Activated naive CD8-positive, alpha-beta T cell treated with anti-CD3 and anti-CD28 coated beads for 36 hours (primary cell): ENCODE measurements at places on chromosomes 5 and 9. TPM values are rescaled to one million over a fixed set of nuclear protein-coding genes. Genes with fewer than 3 reads are reported as not detected.

RAI14 gene
- 9.0 TPM for total RNA-seq

PRRC1 gene
- total RNA-seq = 38.9 TPM

KCNV2 gene
- not detected for total RNA-seq

PCDHB10 gene
- not detected for total RNA-seq

CCL21 gene
- not detected for total RNA-seq

CWC27 gene
- total RNA-seq = 39.7 TPM

ELAVL2 gene
- total RNA-seq = not detected

TAF11L5 gene
- not detected for total RNA-seq

TMEM174 gene
- total RNA-seq = not detected

PCDHGA8 gene
- total RNA-seq = not detected

F12 gene
- 5.6 TPM for total RNA-seq

RNF183 gene
- not detected for total RNA-seq

SYK gene
- 0.48 TPM for total RNA-seq

MARCOL gene
- total RNA-seq = not detected

CTXN3 gene
- not detected for total RNA-seq

GRCh38 chr5:58722160-58722559, 139.3 kb downstream of the RAB3C start:
- no peak overlapping the region for H3K27ac ChIP-seq
- H3K4me1 ChIP-seq = no peaks in the 10 kb centered on the region
- no peaks in the 10 kb centered on the region for H3K36me3 ChIP-seq

GRCh38 chr5:141512911-141513626, 24.2 kb downstream of the PCDHGC5 start:
- H3K27me3 ChIP-seq = no peaks in the 10 kb centered on the region
- peaks cover 27% of the 10 kb centered on the region for H3K36me3 ChIP-seq
- peak; percentile 47 for DNase-seq
- peak overlapping the region; percentile 73 for H3K4me3 ChIP-seq
- H3K4me1 ChIP-seq = peaks cover 36% of the 10 kb centered on the region
- peak overlapping the region; percentile 67 for H3K27ac ChIP-seq

- DNase-seq = no peak
- no peaks in the 10 kb centered on the region for H3K4me1 ChIP-seq
- no peak overlapping the region for H3K4me3 ChIP-seq
- no peaks in the 10 kb centered on the region for H3K36me3 ChIP-seq
- H3K27me3 ChIP-seq = no peaks in the 10 kb centered on the region
These were observed 264.2 kb downstream of the TMEM38B start for GRCh38 chr9:105958587-105958986.

- DNase-seq = no peak
- no peak overlapping the region for H3K4me3 ChIP-seq
- H3K4me1 ChIP-seq = peaks cover 2% of the 10 kb centered on the region
- peaks cover 17% of the 10 kb centered on the region for H3K27me3 ChIP-seq
- no peaks in the 10 kb centered on the region for H3K36me3 ChIP-seq
These were observed 45.3 kb downstream of the MAP1B start for GRCh38 chr5:72152545-72152944.

DNA sequence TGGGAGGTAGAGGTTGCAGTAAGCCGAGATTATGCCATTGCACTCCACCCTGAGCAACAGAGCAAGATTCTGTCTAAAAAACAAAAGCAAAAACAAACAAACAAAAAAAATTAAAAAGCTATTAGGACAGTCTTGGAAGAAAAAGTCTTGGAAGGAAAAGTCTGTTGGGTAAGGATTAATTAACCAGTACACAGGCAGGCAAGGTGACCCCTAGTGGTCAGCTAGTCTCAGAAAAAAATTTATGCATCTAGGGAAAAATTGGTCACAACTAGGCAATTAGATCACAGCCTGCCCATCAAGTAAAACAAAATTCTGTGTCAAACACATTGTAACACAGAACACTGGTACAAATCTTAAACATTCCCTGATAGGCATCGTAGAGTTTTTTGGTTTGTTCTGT, 6.7 kb upstream of the ANKRD18B start:
- peaks cover 27% of the 10 kb centered on the region for H3K27me3 ChIP-seq
- no peak overlapping the region for H3K4me3 ChIP-seq
- H3K36me3 ChIP-seq = no peaks in the 10 kb centered on the region
- H3K4me1 ChIP-seq = no peaks in the 10 kb centered on the region
- H3K27ac ChIP-seq = no peak overlapping the region
- no peak for DNase-seq

DNA sequence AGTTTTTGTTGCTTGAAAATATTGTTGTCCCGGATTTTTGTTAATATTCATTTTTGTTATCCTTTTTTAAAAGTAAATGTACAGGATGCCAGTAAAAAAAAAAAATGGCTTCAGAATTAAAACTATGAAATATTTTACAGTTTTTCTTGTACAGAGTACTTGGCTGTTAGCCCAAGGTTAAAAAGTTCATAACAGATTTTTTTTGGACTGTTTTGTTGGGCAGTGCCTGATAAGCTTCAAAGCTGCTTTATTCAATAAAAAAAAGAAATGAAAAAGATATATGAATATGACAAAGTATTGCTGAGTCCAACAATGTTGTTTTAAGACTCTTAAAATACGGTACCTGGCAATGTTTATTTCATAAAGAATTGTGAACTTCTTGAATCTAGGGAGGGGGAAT, 82.9 kb downstream of the PIK3R1 start:
- no peaks in the 10 kb centered on the region for H3K27me3 ChIP-seq
- H3K4me1 ChIP-seq = peaks cover 22% of the 10 kb centered on the region
- no peak for DNase-seq
- no peak overlapping the region for H3K4me3 ChIP-seq

DNA sequence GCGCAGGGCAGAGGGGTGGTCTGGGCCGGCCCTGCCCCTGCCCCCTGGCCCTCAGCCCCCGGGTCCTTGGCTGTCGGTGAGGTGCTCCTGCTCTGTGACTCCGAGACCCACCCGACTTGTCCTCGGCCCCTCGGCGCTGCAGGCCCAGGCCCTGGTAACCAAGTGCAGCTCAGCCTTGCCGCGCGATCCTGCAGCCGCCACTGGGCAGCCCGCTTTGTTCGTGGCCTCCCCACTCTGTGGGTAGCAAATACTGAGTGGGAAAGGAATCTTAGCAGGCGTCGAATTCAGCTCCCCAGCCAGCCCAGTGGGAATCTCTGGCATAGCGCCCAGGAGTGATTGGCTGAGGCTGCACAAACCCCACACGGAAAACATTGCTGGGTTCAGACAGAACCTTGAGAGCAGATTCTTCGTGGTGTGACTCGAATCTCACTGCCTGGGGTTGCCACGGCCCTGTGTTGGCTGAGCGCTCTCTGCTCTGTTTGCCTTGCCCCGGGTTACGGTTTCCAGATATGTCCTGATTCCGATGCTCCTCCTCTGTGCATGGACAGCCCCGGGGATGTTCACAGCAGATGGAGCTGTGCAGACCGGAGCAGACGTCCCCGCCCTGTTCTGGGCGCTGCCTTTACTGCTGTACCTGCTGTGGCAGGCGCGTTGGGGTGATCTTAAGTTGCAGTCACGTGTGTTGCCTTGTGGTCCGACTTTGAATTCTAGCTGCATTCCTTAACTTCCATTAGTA, 13.4 kb upstream of the EXOC3 start:
- no peak for DNase-seq
- no peak overlapping the region for H3K4me3 ChIP-seq
- H3K4me1 ChIP-seq = peaks cover 7% of the 10 kb centered on the region

DNA sequence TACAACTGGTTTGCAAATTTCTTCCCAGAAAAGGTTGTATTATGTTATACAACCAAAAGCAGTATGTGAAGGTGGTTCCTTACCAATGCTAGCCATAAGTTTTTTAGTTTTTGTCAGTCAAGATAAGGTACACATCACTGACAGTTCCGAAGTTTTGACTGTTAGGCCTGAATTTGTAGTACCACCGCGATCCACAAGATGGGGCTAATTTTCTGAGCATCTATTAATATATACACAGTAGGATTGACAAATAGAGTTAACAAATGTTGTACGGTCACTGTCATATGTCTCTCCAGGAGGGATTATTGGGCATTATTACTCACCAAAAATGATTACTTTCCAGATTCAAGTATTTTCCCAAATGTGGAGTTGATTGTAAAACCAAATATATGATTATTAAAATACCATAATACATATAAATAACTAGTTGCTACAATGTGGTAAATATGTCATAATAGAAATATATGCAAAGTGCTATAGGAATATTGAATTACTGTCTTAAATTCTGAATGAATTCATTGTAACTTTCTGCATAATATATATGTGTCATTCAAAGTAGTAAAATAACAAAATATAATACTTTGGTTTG, 28.4 kb upstream of the LRRC19 start:
- H3K4me1 ChIP-seq = no peaks in the 10 kb centered on the region
- DNase-seq = peak; percentile 32
- no peak overlapping the region for H3K4me3 ChIP-seq
- H3K27me3 ChIP-seq = no peaks in the 10 kb centered on the region

- no peaks in the 10 kb centered on the region for H3K4me1 ChIP-seq
- no peak for DNase-seq
- H3K36me3 ChIP-seq = no peaks in the 10 kb centered on the region
- no peak overlapping the region for H3K4me3 ChIP-seq
These were observed 439.3 kb upstream of the ADAMTS16 start for GRCh38 chr5:4700871-4701270.

GRCh38 chr9:84827216-84827765, 157.8 kb downstream of the NTRK2 start:
- no peaks in the 10 kb centered on the region for H3K4me1 ChIP-seq
- no peak overlapping the region for H3K27ac ChIP-seq
- no peaks in the 10 kb centered on the region for H3K36me3 ChIP-seq
- H3K4me3 ChIP-seq = no peak overlapping the region

GRCh38 chr5:111734013-111734412, 23.0 kb downstream of the NREP start:
- H3K36me3 ChIP-seq = peaks cover 31% of the 10 kb centered on the region
- no peak overlapping the region for H3K4me3 ChIP-seq
- peaks cover 17% of the 10 kb centered on the region for H3K4me1 ChIP-seq
- peak; percentile 12 for DNase-seq

DNA sequence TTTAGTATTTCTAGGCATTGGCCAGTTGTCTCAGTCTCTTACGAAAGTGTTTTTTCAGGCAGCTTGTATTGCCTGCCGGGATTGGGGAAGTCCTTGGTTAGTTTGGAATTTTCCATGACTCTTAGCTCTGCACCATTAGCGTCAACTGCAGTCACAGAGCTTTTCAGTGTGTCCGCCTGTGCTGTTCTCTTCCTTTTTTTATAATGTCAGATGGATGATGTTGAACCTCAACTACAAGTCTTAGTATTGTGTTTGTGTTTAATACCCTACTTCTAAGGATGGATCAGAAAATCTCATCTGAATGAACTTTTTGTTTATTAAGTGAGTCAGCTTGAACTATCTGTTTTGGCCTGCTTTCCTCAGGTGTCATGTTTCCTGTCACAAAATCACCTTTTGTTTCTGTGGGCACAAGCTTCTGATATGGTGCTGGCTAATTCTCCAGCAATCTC, 33.1 kb downstream of the ATP6V0E1 start:
- no peak for DNase-seq
- H3K27ac ChIP-seq = peak overlapping the region; percentile 47
- H3K27me3 ChIP-seq = no peaks in the 10 kb centered on the region
- no peak overlapping the region for H3K4me3 ChIP-seq

DNA sequence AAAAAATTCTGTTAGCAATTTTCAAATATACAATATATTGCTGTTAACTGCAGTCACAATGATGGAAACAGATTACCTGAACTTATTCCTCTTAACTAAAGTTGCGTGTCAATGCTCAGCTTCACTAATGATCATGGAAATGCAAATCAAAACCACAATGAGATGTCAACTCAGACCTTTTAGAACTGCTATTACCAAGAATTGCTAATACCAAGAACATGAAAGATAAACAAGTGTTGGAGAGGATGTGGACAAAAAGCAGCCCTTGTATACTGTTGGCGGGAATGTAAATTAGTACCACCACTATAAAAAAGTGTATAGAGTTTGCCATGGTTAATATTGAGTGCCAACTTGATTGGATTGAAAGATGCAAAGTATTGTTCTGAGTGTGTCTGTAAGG, 1409.7 kb upstream of the CDH18 start:
- H3K4me1 ChIP-seq = no peaks in the 10 kb centered on the region
- no peak for DNase-seq
- H3K27me3 ChIP-seq = no peaks in the 10 kb centered on the region
- H3K4me3 ChIP-seq = no peak overlapping the region

GRCh38 chr9:38127271-38127839, 58.3 kb upstream of the SHB start:
- peaks cover 4% of the 10 kb centered on the region for H3K27me3 ChIP-seq
- H3K4me3 ChIP-seq = no peak overlapping the region
- H3K27ac ChIP-seq = no peak overlapping the region
- H3K4me1 ChIP-seq = no peaks in the 10 kb centered on the region

- peaks cover 60% of the 10 kb centered on the region for H3K27me3 ChIP-seq
- no peak overlapping the region for H3K4me3 ChIP-seq
- H3K36me3 ChIP-seq = no peaks in the 10 kb centered on the region
- peaks cover 8% of the 10 kb centered on the region for H3K4me1 ChIP-seq
- H3K27ac ChIP-seq = no peak overlapping the region
- DNase-seq = peak; percentile 70
These were observed 1638.5 kb upstream of the C9orf72 start for GRCh38 chr9:29211580-29212396.

DNA sequence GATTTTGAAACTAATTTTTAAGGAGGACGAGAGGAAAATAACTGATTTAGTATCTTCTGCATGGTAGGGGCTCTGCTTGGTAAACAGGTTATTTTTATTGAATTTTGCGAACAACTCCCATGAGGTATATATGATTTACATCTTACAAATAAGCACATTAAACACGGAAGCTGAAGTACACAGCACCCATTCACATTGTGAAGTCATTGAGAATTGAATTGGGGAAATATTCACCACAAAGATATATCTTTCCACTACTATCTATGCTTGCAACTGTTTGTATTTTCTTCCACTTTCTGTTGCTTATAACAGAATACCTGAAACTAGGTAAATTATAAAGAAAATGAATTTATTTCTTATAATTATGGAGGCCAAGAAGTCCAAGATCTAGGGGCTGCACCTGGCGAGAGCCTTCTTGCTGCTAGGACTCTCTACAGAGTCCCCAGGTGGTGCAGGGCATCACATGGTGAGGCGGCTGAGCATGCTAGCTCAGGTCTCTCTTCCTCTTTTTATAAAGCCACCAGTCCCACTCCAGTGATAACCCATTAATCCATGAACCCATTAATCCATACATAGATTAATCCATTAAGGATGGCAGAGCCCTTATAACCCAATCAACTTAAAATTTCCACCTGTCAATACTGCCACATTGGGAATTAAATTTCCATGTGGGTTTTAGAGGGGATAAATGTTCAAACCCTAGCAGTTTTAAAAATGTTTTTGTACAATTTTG, 79.0 kb upstream of the ZNF608 start:
- DNase-seq = no peak
- H3K4me3 ChIP-seq = no peak overlapping the region
- H3K36me3 ChIP-seq = no peaks in the 10 kb centered on the region
- H3K27ac ChIP-seq = no peak overlapping the region

DNA sequence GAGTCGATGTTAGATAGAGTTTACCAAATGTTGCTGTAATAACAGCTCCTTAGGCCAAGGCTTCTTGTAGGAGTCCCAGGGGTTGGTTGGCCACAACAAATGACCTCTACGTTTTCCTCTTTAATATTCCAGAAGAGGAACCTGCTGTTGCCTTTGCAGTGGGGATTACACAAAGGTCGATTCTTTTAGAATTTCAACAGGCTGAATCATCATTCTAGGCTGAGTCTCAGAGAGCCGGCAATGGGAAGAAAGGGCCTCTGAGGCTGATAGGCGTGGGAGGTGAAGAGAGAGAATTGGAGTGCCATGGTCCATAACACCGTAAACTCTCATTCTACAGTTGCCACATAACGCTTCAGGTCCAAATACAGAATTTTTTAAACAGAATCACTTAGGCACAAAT, 405.9 kb upstream of the DAP start:
- no peaks in the 10 kb centered on the region for H3K36me3 ChIP-seq
- no peaks in the 10 kb centered on the region for H3K4me1 ChIP-seq
- no peak overlapping the region for H3K4me3 ChIP-seq
- H3K27ac ChIP-seq = no peak overlapping the region
- peaks cover 20% of the 10 kb centered on the region for H3K27me3 ChIP-seq
